ENCODE measurements at places on chromosomes 3 and 15.

DNA sequence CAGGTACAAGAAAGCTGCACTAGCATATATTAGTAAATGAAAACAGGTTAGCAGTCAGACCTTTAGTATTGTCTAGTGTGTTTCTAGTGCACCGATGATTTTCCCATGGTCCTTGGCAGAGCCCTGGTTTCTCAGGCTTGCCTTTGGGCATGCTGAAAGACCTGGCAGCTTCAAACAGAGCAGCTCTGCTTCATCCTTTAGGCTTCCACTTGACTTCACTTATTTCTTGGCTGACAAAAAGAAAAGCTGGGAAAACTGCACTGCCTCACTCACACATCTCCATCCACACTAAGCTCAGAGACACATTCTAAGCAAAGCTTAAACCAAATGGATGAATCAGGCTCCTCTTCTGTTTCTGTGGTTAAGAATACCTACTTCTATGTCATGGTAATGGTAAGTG lies 374.8 kb upstream of the PDZRN3 start:
- no peak for DNase-seq

- no peak for DNase-seq
These were observed 76.0 kb downstream of the MTHFS start for GRCh38 chr15:79820820-79821219.

DNA sequence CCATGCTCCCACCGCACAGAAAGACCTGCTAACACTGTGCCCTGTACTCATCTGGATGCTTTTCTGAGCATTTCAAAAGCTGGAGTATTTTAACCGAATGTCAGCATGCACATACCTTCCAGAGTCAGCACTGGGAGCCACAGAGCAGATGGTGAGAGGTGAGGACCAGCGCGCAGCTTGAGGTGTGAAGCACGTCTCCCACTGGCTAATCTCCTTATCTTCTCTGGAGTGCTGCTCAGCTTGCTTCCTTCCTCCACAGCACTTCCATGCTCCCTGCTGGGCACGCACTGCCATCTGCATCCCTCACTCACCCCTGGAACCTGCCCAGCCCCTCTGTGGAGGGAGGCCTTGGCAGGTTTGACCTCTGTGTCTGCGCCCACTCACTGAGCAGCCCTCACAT lies at the start of gene GNB5:
TSS of gene GNB5 (minus strand) at position 186 of the 400 bp plus-strand sequence. CDS start 6,716 bp downstream, outside the sequence.
- no peak for DNase-seq

- DNase-seq, result no peak
These were observed 1.6 kb upstream of the MTHFS start for GRCh38 chr15:79898369-79898768.

DNA sequence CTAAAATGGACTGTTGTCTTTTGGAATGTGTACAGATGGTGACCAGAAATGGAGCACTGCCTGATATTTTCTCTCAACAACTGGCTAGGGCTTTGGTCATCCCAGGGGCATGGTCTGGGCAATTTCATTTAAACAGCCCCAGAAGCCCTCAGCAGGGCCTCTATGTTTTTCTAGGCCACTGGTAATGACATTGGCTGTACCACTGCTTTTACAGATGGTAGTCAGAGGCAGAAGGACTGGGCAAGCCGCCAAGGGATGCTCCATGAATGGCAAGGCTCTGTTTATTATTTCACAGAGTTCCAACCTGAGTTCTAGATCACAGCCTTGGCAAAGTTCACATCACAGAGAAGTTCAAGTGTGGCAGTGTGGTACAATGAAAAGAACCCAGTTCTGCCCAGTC lies 37.0 kb upstream of the LMCD1 start:
- peak; percentile 65 for DNase-seq

GRCh38 chr15:69808756-69809155 lies 289.0 kb downstream of the TLE3 start:
- no peak for DNase-seq

DNA sequence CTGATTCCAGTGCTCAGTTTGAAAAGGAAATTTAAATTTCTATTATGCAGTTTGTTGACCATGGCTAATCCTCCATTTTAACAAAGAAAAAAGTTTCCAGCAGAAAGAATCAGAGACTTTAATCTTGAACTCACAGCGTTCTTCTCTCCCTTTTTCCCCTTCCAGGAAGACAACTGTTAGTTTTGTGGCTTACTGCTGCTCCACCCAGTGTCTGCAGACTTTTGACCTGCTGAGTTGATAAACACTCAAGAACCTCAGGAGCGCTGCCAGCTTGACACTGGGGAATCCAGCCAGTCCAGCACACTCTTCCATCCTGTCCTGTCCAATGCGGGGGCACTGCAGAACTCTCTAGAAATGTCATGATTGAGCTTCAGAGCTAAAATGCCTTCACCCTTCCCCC lies 134.6 kb downstream of the LRRC28 start:
- no peak for DNase-seq

GRCh38 chr3:77690284-77690845 lies 650.5 kb downstream of the ROBO2 start:
- DNase-seq, result no peak

- DNase-seq, result no peak
These were observed 90.1 kb downstream of the CHST2 start for GRCh38 chr3:143209715-143210059.

DNA sequence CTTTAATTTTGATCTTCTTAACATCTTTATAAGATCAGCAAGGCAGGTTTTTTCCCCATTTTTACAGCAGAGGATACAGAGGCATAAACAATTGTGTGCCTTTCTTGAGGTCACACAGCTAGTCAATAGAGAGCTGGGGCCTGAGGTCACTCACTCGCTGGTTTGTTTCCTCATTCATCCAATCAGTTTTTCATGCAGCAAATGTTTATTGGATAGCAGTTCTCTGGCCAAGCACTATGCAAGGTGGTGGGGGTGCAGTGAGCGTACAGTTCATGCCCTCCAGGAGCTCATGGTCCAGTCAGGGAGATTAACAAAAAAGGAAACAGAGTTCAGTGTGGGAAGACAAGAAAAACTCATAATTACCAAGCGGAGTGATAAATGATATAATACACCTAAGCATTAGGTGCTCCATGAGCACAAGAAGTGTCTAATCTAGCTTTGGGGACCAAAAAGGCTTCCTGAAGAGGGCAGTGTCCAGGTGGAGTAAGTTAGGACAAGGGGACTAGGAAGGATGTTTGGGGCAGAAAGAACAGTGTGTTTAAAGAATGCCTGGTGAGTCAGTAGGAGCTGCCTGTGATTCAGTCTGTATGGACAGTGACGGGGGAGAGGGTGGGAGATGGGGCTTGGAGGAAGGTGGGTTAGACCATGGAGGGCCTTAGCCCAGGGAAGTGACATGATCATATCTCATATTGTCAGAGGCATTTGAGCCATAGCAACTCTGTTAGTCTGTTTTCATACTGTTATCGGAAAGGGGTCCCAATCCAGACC lies 29.3 kb downstream of the MAP2K5 start:
- no peak for DNase-seq

DNA sequence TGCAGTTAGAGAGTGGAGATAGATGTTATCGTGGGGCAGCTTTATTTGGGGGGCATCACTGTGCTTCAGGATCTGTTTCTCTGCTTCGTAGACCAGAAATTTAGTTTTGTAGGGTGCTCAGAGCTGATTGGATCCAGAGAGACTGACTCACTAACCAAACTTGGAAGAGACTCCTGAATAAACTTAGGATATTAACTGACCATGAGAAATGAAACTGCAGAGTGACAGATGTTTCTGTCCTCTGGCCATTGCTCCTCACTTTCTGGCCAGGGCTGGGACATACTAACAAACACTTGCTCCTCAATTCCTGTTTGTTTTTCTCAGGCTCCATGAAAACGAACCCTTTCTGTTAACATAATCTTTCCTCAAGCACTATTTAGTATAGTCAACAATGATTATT lies 4.3 kb downstream of the ZNF592 start:
- no peak for DNase-seq

- DNase-seq, result no peak
These were observed 142.2 kb upstream of the CNTN3 start for GRCh38 chr3:74756674-74757073.

GRCh38 chr15:68681836-68682235 lies 103.0 kb downstream of the CORO2B start:
- DNase-seq, result no peak

DNA sequence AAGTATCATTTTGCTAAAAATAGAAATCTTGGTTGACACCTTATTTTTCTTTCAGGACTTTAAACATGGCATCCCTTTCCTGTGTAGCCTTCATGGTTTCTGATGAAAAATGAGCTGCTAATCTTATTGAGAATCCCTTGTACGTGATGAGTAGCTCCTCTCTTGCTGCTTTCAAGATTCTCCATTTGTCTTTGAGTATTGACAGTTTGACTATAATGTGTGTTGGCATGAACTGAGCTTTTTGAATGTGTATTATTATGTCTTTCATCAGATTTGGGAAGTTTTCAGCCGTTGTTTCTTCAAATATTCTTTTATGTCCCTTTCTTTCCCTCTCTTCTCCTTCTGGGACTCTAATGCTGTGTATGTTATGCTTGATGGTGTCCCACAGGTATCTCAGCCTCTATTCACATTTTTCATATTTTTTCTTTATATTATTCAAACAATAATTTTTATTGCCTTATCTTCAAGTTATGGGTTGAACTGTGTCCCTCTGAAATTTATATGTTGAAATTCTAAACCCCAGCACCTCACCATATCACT lies 4.1 kb upstream of the C3orf22 start:
- DNase-seq, result no peak

DNA sequence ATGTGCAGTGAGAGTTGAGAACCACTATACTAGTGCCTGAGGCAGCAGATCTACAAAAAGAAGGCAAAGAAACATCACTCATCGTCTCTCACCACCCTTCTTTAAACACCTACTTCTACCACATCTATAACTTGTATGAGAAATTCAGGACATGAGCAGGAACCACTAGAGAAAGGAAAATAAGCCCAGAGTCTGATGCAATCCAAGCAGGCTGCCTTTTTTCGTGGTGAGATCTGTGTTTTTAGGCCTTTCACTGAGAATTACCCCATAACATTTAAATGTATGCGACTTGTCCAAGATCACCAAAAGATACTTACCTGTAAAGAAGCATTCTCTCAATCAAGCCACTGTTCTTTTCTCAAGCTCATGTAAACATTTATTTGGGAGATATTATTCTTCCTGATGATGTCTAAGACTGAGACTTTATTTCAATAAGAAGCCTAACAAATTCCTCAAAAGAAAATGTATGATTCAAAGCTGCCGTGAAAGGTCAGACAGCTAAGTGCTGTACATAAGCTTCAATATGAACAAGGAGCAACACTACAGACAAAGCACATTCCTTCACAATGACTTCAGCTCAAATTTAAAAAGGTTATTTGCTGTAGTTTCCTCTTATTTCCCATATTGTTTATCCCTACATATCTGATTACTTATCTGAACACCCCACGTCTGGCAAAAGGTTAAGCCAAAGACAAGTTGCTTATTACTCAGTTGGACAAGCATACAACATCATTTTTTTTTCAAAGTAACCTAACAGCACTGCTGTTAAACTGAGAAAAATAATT lies 16.5 kb downstream of the SPICE1 start:
- DNase-seq, result no peak

DNA sequence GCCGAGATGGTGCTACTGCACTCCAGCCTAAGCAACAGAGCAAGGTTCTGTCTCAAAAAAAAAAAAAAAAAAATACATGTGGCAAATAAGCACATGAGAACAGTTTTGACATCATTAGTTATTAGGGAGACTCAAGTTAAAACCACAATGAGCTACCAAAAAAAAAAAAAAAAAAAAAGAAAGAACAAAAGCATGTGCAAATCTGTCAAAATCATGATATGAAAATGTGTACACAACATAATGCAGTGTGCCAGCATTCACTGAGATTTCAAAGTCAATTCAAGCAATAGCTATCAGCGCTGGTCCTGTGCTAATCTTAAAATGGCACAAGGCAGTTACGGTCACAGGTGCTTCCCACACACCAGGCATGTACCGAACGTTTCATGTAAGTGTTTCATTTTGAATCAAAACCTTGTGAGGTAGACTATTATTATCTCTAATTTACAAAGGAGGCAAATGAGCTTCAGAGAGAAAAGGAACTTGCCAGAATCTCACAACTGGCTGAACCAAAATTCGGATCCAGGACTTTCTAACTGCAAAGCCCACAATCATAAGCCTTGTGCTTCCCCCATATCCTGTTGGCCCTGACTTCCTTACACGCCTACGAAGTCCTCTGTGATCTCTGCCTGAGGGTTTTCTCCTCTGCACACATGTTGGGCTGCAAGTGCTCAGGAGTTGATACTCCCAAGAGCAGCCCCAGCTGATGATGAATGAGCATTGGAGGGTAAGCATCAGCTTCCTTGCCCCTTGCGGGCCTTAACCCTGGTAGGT lies 200.1 kb upstream of the PROK2 start:
- DNase-seq, result no peak

GRCh38 chr3:69890084-69890483 lies 109.4 kb upstream of the SAMMSON start:
- no peak for DNase-seq

GRCh38 chr3:170154084-170154483 lies 27.4 kb downstream of the PHC3 start:
- no peak for DNase-seq

DNA sequence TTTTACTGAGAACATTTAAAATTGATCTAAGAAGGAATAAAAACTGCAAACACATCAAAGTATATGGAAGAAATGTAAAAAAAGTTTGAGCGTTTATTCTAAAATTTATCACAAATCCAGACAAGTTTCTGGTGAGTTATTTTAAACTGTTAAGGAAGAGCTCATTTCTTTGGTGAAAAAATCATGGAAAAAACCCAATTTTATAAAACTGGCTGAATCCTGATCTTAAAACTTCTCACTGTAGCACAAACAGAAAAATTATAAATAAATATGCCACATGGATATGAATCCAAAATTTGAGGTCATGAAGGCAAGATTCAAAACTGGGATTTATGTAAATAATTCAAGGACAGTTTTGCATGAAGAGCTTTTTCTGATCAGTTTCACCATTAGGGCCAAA lies 205.1 kb upstream of the RGMA start:
- no peak for DNase-seq

DNA sequence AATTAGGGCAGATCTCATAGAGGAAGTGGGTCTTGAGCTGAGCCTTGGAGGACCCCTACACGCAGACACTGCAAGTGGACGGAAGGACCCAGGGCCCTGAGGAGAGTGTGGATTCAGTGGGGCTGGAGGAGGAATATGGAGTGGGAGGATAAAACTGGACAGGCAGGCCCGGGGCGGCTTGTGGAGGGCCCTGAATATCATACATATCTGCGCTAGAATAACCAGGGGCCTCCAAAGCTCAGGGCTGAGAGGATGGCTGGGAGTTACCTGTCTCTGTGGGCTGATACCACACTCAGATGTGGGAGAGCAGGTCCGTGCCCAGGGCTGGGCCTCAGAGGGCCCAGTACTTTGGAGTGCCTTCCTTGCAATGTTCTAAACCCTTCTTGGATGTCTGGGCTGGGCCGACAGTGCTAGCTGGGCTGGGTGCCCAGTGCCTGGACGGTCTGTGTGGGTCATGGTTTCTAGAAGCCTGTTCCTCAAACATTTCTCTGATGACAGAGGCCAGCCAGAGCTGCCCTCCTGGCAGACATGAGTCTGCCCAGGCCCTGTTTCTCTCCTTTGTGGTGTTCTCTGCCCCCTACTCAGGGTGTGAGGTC lies 29.6 kb downstream of the CHRD start:
- DNase-seq, result no peak

GRCh38 chr3:172155897-172156585 lies 116.7 kb downstream of the FNDC3B start:
- no peak for DNase-seq

Measured in SHP77 treated with DMSO at 0.1 percent for 48 hours (cell line).